ENCODE measurements at places on chromosomes 16 and 17.

GRCh38 chr17:43352579-43353331, 46.0 kb upstream of the ARL4D start:
- no peak for DNase-seq

GRCh38 chr16:74601126-74601871, 5.6 kb downstream of the GLG1 start:
- peak; percentile 77 for DNase-seq

DNA sequence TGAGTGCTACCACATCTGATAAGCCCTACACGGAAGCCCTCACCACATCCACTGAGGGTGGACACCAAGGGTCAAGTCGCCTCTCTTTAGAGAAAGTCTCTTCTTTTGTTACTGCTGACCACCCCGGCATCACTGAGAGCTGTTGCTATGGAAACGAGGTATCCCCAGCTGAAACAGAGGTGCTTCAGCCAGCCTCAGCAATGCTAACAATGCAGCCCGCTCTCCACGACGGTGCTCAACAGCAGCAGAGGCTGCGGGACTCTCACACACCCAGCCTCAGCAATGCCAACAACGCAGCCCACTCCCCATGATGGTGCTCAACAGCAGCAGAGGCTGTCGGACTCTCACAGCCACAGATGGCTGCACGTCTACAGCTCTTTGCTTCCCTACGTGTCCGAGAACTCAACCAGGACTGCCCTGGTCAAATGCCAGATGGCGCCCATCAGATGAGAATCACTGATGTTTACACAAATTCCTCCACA, 41.4 kb downstream of the VPS53 start:
- no peak for DNase-seq

DNA sequence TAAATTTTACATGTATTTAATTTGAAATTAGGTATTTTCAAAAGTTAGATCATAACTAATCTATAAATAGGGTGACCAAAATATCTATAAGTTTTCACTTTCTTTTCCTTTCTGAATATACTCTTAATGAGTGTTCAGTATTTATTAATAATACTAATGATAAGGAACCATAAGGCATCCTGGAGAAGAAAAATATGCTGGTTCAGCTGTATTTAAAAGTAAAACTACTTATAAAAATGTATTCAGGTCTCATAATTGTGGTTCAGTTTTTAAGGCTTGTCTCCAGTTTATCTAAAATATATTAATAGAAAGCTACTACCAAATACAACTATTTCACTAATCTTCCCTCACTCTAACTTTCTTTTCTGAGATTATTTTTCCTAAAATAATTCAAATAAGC, 67.3 kb downstream of the HELZ start:
- no peak for DNase-seq

DNA sequence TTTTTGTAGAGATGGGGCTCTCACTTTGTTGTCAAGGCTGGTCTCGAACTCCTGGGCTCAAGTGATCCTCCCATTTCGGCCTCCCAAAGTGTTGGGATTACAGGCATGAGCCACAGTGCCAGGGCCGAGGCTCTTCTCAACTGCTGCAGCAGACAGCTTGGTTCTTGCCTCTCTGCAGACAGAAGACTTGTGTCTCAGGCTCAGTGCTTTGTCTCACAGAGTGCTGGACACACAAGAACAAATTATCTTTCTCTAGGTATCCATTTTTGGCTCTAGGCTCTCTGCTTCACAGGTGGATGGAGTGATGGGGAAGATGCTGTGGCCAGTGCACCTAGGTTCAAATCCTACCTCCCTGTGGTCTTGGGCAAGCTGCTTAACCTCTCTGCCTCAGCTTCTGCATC, 80.8 kb upstream of the RNU2-1 start:
- DNase-seq: no peak

DNA sequence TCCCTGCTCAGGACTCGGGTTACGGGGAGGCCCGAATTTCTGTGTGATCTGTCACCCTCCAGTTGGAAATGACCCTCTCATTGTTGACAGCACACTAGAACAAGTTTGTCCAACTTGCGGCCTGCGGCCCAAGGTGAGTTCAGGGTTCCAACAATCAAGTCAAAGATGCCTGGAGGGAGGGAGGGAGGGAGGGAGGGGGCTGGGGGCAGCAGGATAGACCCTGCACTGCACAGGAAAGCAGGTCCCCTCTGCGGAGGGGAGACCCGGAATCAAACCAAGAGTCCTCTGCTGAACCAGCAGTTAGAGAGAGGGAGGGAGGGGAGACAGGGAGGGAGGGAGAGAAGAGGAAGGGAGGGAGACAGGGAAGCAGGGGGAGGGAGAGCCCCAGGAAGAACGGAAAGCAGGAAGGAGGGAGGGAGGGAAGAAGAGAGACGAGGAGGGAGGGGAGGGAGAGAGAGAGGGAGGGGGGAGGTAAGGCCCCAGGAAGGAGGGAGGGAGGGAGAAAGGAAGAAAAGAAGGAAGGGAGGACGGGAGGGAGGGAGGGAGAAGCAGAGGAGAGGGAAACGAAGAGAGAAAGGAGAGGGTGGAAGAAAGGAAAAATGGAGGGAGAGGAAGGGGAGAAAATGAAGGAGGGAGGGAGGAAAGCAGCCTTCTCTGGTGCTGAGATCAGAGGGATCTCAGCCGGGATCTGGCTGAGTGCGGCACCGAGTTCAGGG, 96.7 kb upstream of the CDH5 start:
- no peak for DNase-seq

DNA sequence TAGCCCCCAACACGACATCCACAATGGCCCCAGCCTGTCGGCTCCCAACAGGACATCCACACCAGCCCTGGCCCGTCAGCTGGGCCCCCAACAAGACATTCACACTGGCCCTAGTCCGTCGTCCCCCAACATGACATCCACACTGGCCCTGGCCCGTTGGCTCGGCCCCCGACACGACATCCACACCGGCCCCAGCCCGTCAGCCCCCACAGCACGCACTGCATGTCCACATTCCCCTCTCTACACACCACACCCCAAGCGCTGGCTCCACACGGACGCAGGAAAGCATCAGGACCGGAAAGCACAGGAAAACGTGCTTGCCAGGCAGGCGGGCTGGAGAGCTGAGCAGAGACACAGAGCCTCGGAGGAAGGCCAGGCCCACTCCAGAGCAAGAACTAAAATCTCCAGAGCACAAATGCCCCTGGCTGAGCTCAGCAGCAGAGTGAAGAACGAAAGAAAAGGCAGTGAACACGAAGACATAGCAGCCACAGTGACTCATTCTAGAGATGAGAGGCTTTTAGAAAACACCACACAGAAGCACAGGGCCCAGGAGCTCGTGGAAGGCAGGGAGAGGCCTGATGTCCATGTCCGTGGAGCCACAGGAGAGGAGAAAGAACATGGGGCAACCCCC, 50.6 kb downstream of the LMF1 start:
- DNase-seq: no peak

GRCh38 chr17:57442914-57443571, 186.7 kb downstream of the MSI2 start:
- DNase-seq: peak; percentile 41

DNA sequence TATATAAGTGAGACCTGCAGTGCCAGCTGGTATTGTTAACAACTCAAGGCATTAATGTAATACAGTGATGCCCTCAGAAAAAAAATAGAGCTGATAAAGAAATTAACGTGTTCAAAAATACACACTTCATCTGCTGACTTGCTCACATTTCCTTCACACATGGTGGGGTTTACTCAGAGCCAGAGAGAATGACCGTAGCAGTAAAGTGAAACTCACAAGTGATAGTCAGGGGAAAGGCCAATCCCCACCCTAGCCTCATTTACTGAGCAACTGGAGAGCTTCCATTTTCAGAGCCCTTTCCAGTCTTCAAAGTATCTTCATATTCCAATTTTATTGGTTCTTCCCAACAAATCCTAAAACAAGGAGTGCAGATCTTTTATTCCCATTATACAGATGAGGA, 74.0 kb upstream of the HLF start:
- no peak for DNase-seq

- no peak for DNase-seq
Observed at GRCh38 chr16:89890200-89890599, 16.8 kb downstream of the TCF25 start.

DNA sequence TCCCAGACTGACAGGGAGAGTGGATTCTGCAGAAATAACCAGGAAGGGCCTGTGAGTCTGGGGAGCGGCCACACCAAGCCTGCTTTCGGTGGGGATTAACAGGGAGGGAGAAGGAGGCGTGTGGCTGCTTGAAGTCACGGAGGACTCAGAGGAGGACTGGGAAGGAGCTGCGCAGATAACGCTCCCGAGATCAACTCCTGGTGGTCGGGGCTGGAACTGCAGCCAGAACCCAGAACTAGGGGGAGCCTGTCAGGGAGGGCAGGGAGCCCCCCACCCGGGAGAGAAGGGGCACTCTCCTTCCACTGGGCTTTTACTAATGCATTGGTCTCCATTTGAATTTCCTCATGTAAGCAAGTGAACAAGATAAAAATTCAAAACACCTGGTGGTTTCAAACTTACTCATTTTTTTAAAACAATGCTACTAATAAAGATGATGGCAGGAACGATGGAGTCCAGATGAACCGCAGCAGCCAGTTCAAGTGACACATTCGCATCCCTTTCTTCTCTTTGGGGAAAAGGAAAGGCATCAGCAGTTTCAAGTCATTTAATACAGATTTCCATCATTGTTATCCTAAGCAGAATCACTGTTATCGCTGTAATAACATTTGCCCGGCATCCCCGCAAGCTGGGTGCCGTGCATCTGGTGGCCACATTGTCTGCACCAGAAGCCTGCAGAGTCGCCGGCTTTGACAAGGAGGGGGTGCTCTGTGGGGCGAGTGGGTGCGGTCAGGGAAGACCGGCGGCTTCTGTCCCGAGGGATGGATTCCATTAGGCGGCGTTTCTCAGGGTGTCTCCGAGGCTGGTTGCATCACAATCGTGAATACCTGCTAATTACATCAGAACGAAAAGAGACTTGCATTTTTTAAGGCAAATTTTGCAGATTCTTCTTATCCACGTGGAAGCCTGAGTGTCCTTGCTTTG, 183.0 kb downstream of the FOXL1 start:
- peak; percentile 29 for DNase-seq

- no peak for DNase-seq
Observed at GRCh38 chr16:1458977-1459341, 14.6 kb upstream of the CCDC154 start.

- no peak for DNase-seq
Observed at GRCh38 chr17:36602030-36602748, 806 bp downstream of the MRM1 start.

- no peak for DNase-seq
Observed at GRCh38 chr16:11245222-11245737, 10.7 kb downstream of the SOCS1 start.

GRCh38 chr17:8941980-8942622, 23.4 kb downstream of the PIK3R5 start:
- peak; percentile 63 for DNase-seq

DNA sequence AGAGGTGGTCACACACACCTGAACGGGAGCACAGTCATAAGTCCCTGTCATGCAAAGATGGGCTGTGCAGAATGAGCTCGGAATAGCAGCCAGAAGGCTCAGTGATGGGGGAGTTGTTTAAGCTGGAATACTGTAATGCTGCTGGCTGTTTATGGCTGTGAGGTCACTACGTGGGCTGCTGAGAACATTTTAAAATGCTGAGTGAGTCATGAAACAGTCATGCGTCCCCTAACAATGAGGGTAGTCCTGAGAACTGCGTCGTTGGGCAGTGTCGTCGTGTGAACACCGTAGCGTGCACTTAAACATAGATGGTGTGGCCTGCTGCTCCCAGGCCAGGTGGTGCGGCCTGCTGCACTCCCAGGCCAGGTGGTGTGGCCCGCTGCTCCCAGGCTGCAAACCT, 39.7 kb downstream of the TBCD start:
- DNase-seq: no peak

DNA sequence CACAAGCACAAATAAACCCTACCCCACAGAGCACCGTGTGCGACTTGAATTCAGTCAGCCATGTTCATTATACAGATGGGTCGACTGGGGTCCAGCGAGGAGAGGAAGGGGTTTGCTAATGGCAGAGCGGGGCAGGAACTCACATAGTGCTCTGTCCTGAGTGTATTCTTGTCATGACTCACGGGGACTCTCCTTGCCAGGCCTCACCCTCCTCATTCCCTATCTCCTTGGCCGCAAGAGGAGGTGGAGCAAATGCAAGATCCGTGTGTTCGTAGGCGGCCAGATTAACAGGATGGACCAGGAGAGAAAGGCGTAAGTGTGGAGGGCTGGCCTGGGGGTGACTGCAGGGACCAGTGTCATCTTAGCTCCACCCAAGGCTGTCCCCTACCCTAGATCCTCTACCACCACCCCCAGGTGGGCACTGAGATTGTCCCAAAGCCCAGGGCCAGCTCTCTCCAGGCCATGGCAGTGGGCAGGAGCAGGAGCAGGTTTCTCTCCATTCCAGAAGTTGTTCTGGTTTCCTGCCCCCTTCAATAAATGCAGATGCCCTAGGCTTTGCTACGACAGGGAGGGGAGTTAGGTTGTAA, 29.4 kb downstream of the SLC12A3 start:
- DNase-seq: no peak

DNA sequence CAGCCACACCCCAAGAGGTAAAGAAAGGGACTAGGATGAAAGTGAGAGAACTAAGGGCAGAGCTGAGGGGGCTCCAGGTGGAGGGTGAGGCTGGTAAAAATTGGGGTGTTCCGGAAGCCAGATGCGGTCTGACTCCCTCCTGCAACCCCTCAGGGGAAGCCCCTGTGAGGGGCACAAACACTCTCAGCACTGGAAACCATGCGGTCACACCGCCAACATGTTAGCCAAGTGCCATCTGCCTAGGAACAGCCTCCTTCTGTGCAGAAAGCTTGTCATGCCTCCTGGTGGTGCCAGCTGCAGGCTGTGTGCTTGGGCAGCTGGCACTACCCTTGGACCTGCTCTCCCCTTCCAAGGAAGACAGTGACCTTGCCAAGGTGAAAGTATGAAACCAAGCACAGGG, 83.5 kb upstream of the RPL38 start:
- no peak for DNase-seq

GRCh38 chr16:72427051-72427782, 255.3 kb upstream of the PMFBP1 start:
- DNase-seq: no peak

Data from CD4-positive, alpha-beta T cell treated with Interferon alpha-2 for 1 hour (primary cell).